ENCODE measurements at places on chromosomes 3 and 15.
A peak's percentile ranks its signal among the peaks of the same experiment; 100 is the strongest.

- DNase-seq = no peak
These were observed 160.1 kb downstream of the ARRDC4 start for GRCh38 chr15:98120561-98120960.

GRCh38 chr15:43872416-43873020 lies 45.7 kb downstream of the WDR76 start:
- DNase-seq = peak; percentile 84

DNA sequence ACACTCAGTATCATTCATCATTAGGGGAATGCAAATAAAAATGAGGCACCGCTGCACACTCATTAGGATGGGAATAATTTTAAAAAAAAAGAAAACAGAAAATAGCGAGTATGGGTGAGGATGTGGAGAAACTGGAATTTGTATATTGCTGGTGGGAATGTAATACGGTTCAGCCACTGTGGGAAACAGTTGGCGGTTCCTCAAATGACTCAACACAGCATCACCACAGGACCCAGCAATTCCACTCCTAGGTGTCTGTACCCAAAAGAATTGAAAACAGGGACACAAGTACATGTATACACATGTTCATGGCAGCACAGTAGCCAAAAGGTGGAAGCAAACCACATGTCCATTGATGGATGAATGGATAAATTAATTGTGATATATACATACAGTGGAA lies 35.2 kb upstream of the RFTN1 start:
- DNase-seq = no peak

- DNase-seq = no peak
These were observed 90.7 kb downstream of the C3orf70 start for GRCh38 chr3:185062191-185062590.

GRCh38 chr3:138479438-138479863 lies 45.0 kb downstream of the ESYT3 start:
- DNase-seq = peak; percentile 84

DNA sequence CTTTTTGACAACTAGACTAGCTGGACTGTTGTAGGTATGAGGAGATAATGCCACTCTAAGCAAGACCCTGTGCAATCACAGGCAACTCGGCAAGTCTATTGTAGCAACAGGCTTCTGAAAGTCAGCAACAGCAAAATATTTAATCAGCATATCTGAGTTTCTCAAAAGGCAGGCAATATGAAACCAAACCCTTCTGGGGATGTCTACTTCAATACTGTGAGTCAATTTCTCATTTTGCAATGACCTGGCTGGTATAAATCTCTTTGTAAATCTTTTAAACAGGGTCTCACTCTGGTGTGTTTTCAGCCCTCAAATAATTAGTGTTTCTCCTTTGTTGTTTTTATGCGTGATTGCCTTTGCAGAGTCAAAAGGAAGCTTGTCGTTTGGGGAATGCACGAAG lies 1044.5 kb downstream of the NTRK3 start:
- DNase-seq = no peak

DNA sequence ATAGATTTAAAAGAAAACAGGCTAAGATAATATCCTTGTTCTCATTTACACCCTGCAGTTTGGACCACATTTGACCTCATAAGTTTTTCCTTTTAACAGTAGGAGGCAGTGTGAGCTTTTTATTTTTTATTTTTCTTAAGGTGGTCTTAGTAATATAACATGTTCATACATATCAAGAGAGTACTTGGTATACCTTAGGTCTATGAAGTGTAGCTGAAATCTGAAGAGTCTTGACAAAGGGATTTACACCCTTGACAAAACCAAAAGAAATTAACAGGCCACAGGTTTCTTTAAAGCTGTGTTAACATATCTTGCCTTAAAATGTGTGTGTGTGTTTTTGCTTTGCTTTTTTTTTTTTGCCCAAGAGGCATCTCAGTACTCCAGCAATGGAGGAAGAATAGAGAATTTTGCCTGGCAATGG lies 3.2 kb downstream of the RAP2B start:
- DNase-seq = peak; percentile 74

- no peak for DNase-seq
These were observed 76.0 kb upstream of the ATP10A start for GRCh38 chr15:25939122-25939521.

GRCh38 chr15:38128341-38128781 lies 124.3 kb upstream of the SPRED1 start:
- peak; percentile 47 for DNase-seq

DNA sequence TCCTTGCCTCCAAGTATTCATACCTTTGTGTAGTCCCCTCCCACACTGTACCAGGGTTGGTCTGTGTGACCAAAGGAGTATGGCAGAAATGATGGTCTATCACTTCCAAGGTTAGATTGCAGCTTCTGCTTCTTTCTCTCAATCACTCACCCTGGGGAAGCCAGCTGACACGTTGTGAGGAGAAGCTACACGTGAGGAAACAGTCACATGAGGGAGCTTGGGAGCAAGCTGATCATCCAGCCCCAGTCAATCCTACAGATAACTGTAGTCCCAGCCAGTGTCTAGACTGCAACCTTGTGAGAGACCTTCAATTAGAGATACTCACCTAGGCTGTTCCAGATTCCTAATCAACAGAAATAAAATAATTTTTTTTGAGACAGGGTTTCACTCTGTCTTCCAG lies 6.2 kb upstream of the ZNF774 start:
- no peak for DNase-seq

DNA sequence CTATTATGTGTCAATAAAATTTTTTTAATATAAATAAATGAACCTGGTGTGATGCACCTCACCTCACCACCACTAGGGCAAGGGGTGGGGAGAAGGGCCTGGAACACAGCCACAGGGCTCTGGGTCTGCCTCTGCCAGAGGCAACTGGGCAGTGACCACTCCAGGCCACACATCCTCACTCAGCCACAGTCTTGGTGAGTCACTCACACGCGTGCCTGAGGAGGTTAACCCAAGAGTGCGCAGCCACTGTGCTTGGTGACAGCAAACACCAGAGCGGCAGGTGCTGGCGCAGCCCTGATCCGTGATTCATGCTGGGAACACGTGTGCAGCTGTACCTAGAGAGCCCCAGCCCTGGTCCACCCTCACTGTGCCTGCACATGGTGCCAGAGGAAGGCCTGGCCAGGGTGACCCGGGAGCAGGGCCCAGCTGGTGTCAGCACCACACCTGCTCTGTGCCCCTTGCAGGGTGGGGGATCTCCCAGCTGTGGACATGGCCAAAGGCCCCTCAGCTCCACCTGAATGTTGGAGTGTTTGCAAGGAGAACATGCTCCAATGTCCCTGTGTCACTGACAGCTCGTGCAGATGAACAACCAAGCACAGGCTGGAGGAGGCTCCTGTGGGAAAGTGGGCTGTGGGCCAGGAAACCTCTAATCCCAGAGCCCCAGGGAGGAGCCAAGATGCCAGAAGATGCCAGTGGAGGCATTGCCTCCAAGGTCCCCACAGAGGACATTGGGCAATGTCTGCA lies 2.1 kb downstream of the SLC41A3 start:
- DNase-seq = peak; percentile 45

GRCh38 chr3:114194750-114195149 lies 15.9 kb upstream of the DRD3 start:
- no peak for DNase-seq

DNA sequence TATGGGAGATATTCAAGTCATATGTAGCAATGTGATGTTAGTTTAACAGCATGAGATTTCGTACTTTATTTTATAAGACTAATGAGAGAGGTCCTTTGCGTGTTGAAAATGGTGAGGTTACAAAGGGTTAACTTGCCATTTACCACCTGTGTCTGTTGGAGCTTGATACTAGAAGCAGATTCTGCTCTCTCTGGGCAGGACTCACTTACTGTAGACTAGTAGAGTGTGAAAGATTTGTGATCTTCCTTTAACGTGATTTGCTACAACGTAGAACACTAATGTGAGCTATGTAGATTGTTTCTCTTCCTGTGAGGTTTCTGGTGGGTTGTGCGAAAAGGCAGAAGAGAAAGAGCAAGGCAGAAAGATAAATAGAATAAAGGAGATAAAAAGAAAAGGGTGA lies 1.1 kb downstream of the TP63 start:
- no peak for DNase-seq

- DNase-seq = no peak
These were observed 672 bp downstream of the NEDD4 start for GRCh38 chr15:55992769-55993110.

DNA sequence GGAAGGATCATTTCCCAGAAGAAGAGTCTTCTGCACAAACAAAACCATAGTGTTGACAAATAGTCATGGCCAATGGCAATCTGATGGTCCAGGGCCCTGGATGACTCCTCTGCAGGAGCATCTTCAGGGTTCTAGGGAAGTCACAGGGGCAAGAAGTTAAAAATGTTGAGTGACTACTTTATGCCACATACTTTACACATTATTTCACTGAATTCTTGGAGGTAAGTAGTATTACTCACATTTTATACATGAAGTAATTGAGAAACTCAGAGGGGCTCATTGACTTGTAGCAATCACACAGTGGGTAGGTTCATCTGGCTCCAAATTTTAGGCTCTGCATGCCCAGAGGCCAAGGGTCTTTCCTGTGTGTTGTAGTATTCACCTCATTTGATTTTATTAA lies 430.2 kb upstream of the MCTP2 start:
- no peak for DNase-seq
